CD4-positive, alpha-beta memory T cell (primary cell): ENCODE measurements at places on chromosomes 3 and 15.

DNA sequence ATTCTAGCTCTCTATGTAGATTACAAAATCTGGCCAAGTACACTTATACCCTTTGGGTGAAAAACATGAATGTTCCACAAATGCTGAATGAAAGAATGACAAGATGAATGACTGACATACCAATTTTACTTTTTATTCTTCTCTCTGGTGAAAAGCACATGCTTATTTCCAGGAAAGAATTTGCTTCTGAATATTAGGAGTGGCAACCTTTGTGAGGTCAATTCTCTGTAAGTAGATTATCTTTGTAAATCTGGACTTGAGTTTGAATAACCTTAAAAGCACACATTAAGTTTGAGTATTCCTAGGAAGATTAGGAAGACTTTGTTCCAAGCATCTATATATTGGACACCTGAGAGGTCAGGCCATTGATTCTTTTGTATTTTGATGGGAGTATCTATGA lies 78.1 kb upstream of the P2RY1 start:
- DNase-seq = no peak

GRCh38 chr15:67064607-67065530 lies 533 bp upstream of the SMAD3 start:
- DNase-seq = no peak

DNA sequence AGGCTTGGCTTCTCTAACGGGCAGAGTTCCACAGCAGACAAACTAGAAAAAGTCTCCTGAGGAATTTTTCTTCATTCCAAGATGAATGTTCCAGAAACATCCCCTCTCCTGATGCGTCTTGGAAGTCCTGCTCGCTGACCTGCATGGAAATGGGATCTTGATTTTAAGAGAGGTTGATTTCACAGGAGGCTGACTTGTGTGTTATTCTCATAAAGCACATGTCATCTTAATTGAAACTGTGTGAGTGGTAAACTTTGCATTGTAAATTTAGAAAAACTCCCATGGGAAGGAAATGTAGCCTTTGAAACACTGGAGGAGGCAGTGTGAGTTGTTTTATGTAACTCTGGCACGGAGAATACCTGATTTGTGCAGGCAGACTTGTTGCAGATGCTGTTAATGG lies 337.8 kb upstream of the NR2E3 start:
- DNase-seq = no peak

DNA sequence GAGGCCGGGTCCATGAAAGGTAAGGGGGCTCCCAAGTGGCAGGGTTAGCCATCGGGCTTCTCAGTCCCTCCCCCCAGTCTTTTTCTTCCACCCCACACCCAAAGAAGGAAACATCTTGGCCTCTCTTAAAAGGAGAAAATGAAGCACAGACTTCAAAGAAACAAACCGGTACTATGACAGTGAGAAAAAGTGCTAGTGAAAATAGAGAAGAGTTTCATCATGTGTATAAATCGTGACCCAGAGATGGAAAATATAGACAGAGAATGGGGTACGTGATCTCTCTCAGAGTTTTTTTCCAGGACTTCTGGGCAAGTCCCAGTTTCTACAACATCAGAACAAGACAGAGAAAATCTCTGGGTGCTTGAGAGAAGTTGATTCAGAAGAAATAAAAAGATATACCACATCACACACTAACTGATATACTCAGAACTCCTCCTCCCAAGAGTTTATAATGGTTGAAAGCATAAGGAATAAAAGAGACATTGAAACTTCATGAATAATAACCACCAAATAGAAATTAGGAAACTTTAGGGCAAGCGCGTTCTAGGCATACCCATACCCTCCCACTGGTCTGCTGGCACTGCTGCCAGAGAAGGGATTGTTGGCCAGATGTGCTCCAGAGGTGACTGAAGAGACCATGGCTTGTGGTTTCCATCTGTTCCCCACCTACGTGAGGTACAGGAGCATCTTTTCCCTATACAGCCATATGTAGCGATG lies 318.9 kb upstream of the CHRM5 start:
- DNase-seq = no peak

DNA sequence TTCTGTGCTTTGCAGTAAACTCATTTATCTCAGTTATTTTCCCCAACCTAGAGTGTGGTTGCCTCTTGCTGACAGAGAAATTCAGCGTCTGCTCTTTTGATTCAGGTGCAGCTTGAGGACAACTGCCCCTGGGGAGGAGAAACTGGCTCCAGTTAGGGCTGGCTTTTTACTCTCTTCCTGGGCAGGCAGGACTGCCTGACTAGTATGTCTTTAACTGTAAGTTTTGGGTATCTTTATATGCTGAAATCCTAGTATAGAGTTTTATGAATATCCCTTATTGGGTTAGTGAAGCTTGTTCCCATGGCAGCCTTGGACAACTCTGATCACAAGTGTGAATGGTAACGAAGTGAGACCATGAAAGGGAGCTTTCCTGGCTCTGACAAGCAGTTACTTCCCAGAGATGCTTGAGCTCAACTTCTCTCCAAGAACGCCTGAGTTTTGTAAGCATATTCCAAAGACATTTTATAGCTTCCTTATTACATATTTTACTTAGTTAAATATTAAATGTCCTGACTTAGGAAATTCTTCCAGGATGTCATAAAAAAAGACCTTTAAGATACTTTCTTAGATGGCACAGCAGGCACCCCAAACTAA lies 27.1 kb downstream of the CCNB2 start:
- DNase-seq = no peak

- DNase-seq = no peak
Measured at GRCh38 chr15:44706946-44707636, 4.0 kb downstream of the PATL2 start.

DNA sequence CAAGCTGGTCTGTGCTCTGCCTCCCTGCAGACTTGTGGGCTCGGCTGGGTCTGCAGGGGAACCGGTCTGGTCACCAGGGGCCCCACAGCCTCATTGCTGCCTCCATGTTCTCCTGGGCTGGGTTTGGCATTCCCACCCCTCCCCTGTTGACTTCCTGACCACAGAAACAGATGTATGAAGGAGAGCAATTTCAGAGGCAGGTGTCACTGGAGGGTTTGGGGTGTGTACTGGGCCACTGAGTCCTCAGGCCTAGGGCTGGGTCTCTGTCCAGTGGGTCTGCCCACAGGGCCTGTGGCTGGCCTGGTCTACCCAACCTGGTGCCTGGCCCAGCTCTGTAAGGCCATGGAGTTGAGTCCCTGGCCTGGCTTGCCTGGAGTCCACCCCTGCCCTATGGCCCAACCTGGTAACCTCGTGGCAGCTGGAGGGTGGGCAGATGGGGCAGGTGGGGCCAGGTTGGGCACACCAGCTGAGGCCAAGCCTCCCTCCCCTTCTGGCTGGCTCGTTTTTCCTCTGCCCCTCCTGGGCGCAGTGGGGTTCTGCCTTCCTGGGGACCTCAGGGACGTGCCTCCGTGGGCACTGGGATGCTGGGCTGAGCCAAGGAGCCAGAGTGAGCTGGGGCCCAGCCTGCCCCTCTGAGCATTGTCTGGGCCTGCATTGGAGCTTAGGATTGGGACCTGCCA lies 20.8 kb downstream of the PLXNA1 start:
- DNase-seq = no peak

- no peak for DNase-seq
Measured at GRCh38 chr3:185283374-185283935, 29.6 kb upstream of the EHHADH start.

GRCh38 chr3:40911264-40911663 lies 288.0 kb upstream of the CTNNB1 start:
- DNase-seq = no peak

DNA sequence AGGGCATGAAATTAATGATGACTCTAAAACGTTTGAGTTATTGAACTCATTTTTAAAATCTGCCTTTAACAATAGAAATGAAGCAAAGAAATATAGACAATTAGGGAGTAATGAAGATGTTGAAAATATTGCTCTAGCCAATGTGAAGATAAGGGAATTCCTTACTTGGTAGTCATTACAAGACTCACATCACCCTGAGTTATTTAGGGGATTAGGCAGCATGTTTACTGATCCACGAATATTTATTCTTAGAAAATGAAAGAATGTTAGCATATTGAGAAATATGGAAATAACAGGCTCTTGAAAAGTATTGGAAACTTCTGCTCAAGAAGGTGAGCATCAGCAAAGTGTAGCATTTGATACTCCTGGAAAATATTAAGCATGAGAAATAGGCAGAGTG lies 398.1 kb upstream of the ARPP21 start:
- DNase-seq = no peak

DNA sequence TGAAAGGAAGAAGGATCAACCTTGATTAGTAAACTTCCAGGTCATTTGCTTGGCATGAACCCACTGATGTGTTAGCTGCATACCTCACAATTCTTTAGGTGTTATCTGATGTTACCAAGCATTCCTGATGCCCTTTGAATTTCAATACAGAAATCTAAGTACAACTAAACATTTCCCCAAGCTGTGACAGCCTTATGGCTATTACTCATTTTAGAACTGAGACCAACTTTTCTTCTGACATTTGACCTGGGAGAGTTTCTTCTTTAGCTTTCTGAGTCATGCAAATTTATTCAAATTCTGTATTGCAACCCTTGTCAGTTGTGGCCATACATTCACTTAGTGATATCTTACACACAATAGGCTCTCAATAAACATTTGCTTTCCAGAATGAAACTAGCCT lies 124.3 kb downstream of the TIGIT start:
- DNase-seq = no peak
